ENCODE measurements at places on chromosomes 4 and X. TPM values are rescaled to one million over a fixed set of nuclear protein-coding genes. Genes with fewer than 3 reads are reported as not detected.

GRCh38 chrX:151919610-151920009, 6.9 kb downstream of the MAGEA4 start:
- DNase-seq: no peak

- DNase-seq: no peak
These were observed 27.9 kb downstream of the GRK4 start for GRCh38 chr4:2991243-2991642.

- peak; percentile 0 for DNase-seq
These were observed 22.4 kb upstream of the ARMCX4 start for GRCh38 chrX:101462892-101463291.

GRCh38 chr4:165970703-165971420, 97.8 kb downstream of the TLL1 start:
- DNase-seq: no peak

GRCh38 chr4:55314141-55314820, 31.8 kb upstream of the SRD5A3 start:
- no peak for DNase-seq

SCD5 gene
- 8.7 TPM for polyA plus RNA-seq

LRIT3 gene
- polyA plus RNA-seq: 0.70 TPM
